ENCODE measurements at places on chromosomes 3 and 15. TPM values are rescaled to one million over a fixed set of nuclear protein-coding genes. Genes with fewer than 3 reads are reported as not detected.
A peak's percentile ranks its signal among the peaks of the same experiment; 100 is the strongest.

Gene THAP10
- polyA plus RNA-seq = 2.6 TPM

DNA sequence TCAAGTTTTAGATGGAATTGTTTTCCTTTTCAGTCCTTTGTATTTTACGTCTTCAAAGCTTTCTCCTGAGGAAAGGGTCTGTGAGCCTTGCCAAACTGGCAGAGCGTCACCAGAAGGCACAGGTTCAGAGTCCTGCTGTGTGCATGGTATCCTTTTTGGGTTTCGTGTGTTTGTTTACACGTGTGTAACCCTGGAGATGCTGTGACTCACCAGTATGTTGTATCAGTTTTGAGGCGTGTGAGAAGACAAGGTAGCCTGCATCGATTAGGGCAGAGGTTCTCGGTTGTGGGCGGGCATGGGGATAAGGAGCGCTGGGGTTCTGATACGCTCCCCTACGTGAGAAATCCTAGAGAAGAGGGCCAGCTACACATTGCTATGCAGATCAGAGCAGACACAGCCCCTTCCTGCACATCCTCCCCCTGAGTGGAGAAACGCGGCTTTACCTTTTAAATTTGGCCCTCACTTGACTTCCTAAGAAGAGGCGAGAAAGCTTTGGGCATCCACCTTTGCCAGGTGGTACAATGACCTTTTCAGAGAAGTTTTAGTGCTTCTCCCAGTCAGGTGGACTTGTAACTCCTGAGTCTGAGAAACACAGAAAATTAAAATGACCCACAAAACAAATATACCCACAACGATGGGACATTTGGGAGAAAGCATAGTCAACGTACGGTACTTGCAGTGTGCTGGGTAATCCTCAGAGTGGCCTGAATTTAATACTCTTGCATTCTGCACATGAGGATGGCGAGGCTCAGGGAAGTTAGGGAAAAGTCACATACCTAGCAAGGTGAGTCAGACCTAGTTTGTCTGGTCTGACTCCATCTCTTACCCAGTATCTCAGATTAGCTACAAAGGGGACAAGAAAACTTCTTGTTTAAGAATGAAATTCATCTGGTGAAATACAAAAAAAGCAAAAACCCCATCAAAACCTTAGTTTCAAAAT is 38.1 kb downstream of the TRAK1 start:
- peaks cover 11% of the 10 kb centered on the region for H3K36me3 ChIP-seq
- no peaks in the 10 kb centered on the region for H3K27me3 ChIP-seq
- H3K4me3 ChIP-seq = no peak overlapping the region

GRCh38 chr15:88029696-88030095 is 226.8 kb downstream of the NTRK3 start:
- no peaks in the 10 kb centered on the region for H3K36me3 ChIP-seq
- H3K4me1 ChIP-seq = no peaks in the 10 kb centered on the region

Gene GNB5
- polyA plus RNA-seq = 7.9 TPM

Gene TM2D3
- polyA plus RNA-seq = 49.5 TPM

GRCh38 chr3:140216249-140216648 is 281.3 kb downstream of the CLSTN2 start:
- no peak for DNase-seq
- no peaks in the 10 kb centered on the region for H3K27me3 ChIP-seq
- no peak overlapping the region for H3K4me3 ChIP-seq
- H3K4me1 ChIP-seq = no peaks in the 10 kb centered on the region
- H3K36me3 ChIP-seq = no peaks in the 10 kb centered on the region

Gene PAQR5
- polyA plus RNA-seq = 3.4 TPM

GRCh38 chr15:89361451-89362202 is 27.0 kb upstream of the POLG start:
- peaks cover 95% of the 10 kb centered on the region for H3K27me3 ChIP-seq
- DNase-seq = peak; percentile 62
- H3K4me1 ChIP-seq = peaks cover 3% of the 10 kb centered on the region
- no peak overlapping the region for H3K27ac ChIP-seq

Gene ISG20
- polyA plus RNA-seq = 4.9 TPM

DNA sequence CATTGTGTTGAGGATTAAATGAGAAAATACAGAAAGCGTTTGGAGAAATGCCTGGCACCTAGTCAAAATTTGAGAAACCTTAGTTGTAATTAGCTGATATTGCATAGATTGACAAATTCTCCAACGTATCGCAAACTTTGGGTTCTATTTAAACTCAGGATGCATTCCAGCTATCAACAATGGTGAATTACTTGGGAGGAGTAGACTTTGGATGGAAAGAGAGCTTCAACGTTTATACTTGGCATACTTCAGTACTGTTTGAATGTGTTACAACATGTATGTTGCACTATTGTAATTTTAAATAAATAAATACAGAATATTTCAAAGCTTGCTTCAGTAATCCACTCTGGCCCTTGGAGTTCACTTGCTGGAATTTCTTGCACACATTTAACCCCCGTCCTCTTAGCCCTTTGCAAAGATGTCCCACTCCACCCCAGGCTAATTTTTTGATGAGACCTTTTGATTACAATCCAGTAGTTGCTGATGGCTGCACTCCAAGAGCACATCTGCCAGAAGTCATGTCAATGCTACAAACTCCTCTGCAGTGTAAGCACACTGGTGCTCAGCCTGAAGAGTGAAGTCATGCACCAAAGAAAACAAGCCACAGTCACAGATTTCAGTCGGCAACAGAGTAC is 4.7 kb upstream of the DIS3L start:
- H3K4me1 ChIP-seq = peaks cover 12% of the 10 kb centered on the region
- H3K27me3 ChIP-seq = no peaks in the 10 kb centered on the region
- no peaks in the 10 kb centered on the region for H3K36me3 ChIP-seq
- H3K27ac ChIP-seq = no peak overlapping the region
- no peak overlapping the region for H3K4me3 ChIP-seq

DNA sequence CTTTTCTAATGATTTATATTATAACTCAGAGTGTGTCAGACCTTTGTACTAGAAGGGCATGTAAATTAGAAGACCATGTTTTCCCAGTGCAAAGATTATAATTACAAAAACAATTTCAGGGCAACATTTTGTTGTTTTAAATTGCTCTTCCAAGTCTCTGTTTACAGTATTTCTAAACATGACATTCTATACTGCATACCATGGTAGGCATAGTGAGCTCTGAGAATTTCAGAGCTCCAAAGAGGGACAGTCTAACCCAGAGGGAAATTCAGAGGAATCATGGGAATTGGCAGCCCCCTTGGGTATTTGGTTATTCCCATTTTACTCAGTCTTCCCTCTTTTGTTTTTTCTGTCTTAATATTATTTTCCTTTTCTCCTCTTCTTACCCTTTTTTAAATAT is 361.5 kb upstream of the SEMA6D start:
- H3K4me1 ChIP-seq = peaks cover 7% of the 10 kb centered on the region
- H3K27me3 ChIP-seq = peaks cover 8% of the 10 kb centered on the region
- H3K36me3 ChIP-seq = no peaks in the 10 kb centered on the region
- no peak overlapping the region for H3K4me3 ChIP-seq
- no peak overlapping the region for H3K27ac ChIP-seq
- DNase-seq = no peak

DNA sequence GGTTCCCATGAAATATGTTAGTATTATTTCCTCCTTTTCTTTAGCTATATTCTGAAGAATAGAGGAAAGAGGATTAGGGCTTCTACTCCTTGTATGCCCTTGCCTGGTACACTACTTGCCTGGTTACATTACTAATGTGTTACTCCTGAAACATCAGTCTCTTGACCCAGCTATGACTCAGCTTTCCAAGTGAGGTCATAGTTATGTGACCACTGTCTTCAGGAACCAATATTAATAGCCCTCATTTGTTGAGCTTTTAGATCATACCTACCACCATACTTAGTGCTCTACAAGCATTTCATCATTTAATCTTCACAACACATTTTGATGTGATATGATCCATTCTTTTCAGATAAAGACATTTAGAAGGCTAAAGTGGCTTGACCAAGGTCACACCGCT is 60.3 kb downstream of the CMSS1 start:
- H3K27me3 ChIP-seq = no peaks in the 10 kb centered on the region
- no peak overlapping the region for H3K4me3 ChIP-seq
- peak; percentile 38 for DNase-seq
- no peak overlapping the region for H3K27ac ChIP-seq
- peaks cover 7% of the 10 kb centered on the region for H3K4me1 ChIP-seq
- H3K36me3 ChIP-seq = no peaks in the 10 kb centered on the region

GRCh38 chr15:22974745-22975144 is 5.4 kb downstream of the CYFIP1 start:
- H3K27ac ChIP-seq = no peak overlapping the region
- H3K4me1 ChIP-seq = peaks cover 5% of the 10 kb centered on the region
- H3K4me3 ChIP-seq = no peak overlapping the region
- no peaks in the 10 kb centered on the region for H3K27me3 ChIP-seq
- no peak for DNase-seq
- H3K36me3 ChIP-seq = no peaks in the 10 kb centered on the region

DNA sequence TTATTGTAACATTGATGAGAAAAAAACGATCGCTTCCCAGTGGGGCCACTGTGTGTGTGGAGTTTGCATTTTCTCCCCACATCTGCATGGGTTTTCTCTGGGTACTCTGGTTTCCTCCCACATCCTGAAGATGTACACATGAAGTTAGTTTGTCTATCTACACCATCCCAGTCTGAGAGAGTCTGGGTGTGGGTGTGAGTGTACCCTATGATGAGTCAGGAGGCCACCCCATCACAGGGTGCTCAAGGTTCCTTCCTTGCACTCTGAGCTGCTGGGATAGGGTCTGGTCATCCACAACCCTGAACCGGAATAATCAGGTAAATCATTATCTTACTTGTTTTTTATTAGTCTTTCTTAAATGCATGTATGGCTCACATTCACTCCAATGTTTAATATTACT is 457.1 kb downstream of the NTRK3 start:
- no peak for DNase-seq
- H3K4me1 ChIP-seq = no peaks in the 10 kb centered on the region
- no peak overlapping the region for H3K27ac ChIP-seq
- H3K36me3 ChIP-seq = no peaks in the 10 kb centered on the region
- no peaks in the 10 kb centered on the region for H3K27me3 ChIP-seq

DNA sequence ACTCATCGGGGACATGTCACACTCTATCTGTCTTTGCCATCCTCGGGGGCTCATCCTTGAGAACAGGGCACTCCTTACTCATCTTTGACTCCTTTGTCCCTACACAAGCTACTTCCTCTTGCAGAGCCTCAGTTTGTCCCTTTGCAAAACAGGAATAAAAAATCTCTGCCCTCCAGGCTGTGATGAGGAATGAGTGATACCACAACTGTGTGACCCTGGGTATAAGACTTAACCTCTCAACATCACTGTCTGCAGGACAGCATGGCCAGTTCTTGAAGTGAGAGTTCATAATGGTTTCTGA is 48.5 kb downstream of the IQSEC1 start:
- H3K4me1 ChIP-seq = peaks cover 5% of the 10 kb centered on the region
- DNase-seq = no peak
- no peak overlapping the region for H3K4me3 ChIP-seq
- peaks cover 3% of the 10 kb centered on the region for H3K27me3 ChIP-seq

DNA sequence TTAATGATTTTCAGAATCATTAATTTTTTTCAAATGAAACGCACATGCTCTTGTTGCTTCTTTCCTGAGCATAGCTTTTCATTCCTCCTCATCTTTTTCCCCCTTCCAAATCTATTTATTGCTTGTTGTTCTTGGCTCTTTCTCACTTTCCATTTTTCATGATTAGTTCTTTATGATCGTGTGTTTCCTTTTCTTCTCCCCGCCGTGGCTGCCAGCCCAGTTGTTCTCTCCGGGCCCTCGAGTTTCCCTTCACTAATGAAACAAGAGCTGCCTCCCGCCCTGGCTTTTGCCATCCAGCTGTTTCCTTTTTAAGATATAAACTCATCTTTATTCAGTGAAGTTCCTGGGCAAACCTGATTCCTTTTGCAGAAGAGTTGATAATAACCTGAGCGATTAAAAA is 170.2 kb upstream of the NR2F2 start:
- DNase-seq = peak; percentile 14
- H3K4me1 ChIP-seq = no peaks in the 10 kb centered on the region
- no peaks in the 10 kb centered on the region for H3K27me3 ChIP-seq

GRCh38 chr3:72533591-72534473 is 314.4 kb downstream of the SHQ1 start:
- no peak for DNase-seq
- H3K4me1 ChIP-seq = no peaks in the 10 kb centered on the region
- H3K27ac ChIP-seq = no peak overlapping the region
- H3K4me3 ChIP-seq = no peak overlapping the region
- no peaks in the 10 kb centered on the region for H3K27me3 ChIP-seq

Gene USP13
- 4.7 TPM for polyA plus RNA-seq

- peaks cover 36% of the 10 kb centered on the region for H3K4me1 ChIP-seq
- no peak for DNase-seq
- H3K27ac ChIP-seq = no peak overlapping the region
- H3K36me3 ChIP-seq = peaks cover 2% of the 10 kb centered on the region
- no peaks in the 10 kb centered on the region for H3K27me3 ChIP-seq
Observed at GRCh38 chr15:88636654-88637053, 2.2 kb upstream of the ISG20 start.

DNA sequence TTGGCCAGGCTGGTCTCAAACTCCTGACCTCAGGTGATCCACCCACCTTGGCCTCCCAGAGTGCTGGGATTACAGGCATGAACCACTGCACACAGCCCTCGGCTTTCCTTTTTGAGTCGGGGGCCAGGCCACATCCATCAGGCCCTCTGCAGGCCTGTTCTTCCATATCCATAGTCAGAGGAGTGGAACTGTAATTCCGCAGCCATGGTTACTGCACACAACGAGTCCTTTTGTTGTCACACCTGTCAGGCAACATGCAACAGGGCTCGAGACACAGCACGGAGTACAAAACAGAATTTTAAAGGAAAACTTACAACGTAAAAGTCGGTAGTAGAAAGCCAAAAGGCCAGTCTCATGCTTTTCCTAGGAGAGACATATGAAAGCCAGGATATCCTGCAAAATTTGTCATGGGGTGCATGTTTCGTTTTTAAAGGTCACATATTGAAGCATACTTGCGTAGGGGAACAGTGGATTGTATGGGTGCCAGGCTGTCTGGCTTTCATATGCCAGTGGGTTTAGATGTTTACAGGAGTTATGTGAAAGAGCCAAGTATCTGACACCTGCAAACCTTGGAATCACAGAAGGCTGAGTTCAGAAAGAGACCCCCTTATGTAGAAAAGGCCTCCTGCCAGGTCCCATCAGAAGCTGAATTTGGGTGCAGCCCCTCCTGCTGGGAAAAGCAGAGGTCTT is 63.2 kb upstream of the LPP start:
- no peaks in the 10 kb centered on the region for H3K36me3 ChIP-seq
- H3K27me3 ChIP-seq = no peaks in the 10 kb centered on the region
- H3K4me3 ChIP-seq = no peak overlapping the region
- no peak overlapping the region for H3K27ac ChIP-seq

Gene CEP152
- 6.4 TPM for polyA plus RNA-seq

DNA sequence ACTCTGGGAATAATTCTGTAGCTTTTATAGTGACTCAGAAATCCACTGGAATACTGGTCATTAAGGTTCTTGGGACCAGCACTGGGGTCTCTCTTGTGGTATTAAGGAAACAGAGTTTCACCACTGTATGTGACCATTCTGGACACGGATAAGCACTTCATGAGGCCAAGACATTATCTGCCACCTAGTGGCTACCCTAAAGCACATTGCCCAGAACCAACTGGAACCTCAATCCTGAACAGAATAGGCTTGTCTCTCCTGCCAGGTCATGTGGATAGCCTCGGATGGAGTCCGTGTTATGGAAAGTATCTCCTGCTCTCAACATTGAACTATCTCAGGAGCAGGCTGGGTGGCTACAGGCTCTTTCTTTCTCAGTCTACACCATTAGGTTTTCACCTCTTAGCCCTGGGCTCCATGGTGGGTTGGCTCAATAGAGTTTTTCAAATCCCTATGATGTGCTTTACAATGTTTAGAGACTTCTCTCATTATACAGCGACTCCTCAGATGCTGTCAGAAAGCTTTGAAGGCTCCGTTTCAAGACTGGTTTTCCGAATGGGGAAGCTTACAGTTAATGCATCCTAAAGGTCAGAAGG is 167.6 kb upstream of the ST8SIA2 start:
- no peaks in the 10 kb centered on the region for H3K27me3 ChIP-seq
- H3K4me3 ChIP-seq = no peak overlapping the region
- DNase-seq = peak; percentile 10
- H3K4me1 ChIP-seq = no peaks in the 10 kb centered on the region
- no peaks in the 10 kb centered on the region for H3K36me3 ChIP-seq
